Activated CD4-positive, alpha-beta T cell treated with anti-CD3 and anti-CD28 coated beads for 4 hours (primary cell): ENCODE measurements at places on chromosomes 6 and 20.

DNA sequence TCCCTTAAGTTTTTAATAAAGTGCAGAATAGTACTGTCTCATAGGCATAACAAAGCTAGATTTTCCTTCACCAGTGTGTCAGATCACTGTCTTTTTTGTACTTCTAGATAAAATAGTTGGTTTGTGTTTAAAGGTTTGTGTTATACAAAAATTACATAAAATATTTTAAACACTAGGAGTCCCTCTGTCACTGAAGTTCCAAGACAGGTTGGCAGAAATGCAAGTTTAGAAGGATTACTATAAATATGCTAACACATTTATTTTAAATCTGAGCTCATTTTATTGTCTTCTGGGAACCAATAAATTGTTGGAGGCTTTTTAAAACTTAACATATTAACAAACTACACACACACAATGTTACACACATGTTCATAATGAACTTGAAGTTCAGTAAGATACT lies 30.8 kb upstream of the RUNX2 start:
- no peak for DNase-seq

GRCh38 chr6:25138233-25138933 lies 140.8 kb upstream of the CARMIL1 start:
- DNase-seq = peak; percentile 60

DNA sequence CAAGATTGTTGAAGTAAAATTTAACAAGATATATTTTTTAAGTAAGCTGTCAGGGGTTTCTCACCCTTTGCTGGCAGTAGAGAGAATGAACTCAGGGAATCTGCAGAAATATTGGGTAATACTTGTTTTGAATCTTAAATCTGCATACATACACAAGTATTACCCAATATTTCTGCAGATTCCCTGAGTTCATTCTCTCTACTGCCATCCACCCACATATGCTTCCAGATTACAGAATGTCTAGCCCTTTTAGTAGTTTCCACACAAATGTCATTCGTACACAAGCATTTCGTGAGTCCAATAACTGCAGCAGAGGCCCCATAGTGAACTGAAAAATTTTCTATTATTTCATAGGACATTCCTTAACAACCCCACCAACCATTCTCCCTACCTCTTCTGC lies 69.6 kb upstream of the TNFRSF21 start:
- DNase-seq = no peak

GRCh38 chr6:17042422-17043147 lies 59.3 kb upstream of the STMND1 start:
- no peak for DNase-seq

- DNase-seq = no peak
Observed at GRCh38 chr6:170438861-170439260, 114.2 kb downstream of the PSMB1 start.

DNA sequence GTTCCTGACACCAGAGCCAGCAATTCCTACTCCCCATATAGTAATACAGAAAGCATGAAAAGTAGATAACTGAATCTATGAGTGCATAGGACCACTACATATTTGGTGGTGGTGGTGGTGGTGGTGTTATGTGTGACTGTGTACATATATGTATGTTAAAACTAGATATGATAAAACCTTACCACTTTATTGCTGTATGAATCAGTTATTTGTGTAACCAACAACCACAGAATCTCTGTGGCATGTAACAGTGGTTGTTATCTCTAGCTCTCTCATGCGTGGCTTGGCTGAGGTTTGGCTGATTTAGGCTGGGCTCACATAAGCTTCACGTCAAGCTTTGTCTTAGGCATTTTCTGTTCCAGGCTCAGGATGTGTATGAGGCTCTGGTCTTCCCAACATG lies 55.7 kb downstream of the PLCB1 start:
- DNase-seq = no peak

- no peak for DNase-seq
Observed at GRCh38 chr6:128630213-128630612, 109.8 kb upstream of the PTPRK start.

GRCh38 chr6:42339991-42340401 lies 111.7 kb downstream of the TRERF1 start:
- DNase-seq = peak; percentile 5

DNA sequence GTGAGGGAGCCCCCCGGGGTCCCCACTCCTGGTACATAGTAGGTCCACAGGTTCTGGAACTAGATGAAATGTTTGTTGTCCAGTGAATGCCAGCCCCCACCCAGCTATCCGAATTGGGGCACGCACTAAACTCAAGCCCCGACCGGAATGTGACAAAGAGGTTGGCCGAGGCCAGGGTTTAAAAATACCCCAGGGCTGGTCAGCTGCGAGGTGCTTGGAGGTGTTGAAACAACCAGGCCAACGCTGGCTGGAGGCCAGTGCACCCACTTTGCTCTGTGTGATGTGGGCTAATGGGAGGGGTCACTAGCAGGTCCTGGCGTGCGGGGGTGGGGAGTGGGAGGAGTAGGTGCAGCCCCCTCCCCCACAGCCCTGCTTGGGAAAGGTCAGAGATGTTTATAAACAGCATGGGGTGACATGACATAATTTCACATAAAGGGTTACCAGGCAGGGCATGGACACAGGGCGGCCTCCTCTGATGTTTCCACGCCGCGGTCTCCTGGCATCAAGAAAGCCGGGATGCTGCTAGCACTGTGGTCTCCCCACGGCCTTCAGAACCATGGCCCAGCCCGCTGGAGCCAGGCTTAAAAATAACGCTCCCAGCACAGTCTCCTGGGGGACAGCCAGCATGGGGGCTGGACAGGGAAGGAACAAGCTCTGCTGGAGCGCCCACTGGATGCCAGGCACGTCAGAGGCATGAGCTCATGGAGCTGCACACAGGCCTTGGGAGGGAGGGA lies 111.2 kb upstream of the PTPN1 start:
- DNase-seq = no peak

DNA sequence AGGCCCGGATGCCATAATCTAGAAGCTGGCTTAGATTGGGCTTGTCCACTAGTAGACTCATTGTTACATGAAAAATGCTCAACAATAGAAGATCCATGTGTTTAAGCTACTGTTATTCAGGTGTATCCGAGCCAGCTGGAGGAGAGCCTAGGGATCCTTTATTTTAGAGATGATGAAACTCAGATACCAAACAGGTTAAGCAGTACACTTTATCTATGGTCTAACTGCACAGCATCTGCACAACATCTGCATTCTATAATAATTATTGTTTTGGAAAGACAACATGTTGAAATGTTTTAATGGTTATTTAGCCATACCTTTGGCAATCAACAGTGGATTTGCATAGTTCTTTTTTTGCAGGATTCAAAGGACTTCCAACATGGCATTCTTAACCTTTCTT lies 134.1 kb downstream of the RFPL4B start:
- DNase-seq = no peak

DNA sequence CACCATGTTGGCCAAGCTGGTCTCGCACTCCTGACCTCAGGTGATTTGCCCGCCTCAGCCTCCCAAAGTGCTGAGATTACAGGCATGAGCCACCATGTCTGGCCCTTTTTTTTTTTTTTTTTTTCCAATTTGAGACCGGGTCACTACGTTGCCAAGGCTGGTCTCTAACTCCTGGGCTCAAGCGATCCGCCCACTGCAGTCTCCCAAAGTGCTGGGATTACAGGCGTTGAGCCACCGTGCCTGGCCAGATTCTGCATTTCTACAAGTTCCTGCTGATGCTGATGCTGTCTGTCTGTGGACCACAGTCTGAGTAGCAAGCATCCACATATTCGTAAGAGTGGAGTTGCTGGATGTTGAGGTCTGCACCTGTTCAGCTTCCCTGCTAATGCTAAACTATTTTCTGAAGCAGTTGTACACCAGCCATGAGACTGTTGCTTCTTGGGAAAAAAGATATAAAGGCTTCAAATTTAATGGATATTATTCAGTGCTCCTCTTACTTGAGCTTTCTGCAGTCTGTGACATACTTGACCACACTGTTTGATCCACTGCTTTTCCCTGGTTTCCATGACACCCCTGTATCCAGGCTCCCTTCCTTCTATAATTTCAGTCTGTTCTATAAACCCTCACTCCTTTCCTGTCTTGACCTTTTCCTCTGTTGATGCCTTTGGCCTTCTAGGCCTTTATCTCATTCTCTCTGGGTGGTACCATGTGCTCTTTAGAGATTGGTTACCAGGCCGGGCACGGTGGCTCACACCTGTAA lies 10.1 kb upstream of the ZBTB12 start:
- DNase-seq = no peak

DNA sequence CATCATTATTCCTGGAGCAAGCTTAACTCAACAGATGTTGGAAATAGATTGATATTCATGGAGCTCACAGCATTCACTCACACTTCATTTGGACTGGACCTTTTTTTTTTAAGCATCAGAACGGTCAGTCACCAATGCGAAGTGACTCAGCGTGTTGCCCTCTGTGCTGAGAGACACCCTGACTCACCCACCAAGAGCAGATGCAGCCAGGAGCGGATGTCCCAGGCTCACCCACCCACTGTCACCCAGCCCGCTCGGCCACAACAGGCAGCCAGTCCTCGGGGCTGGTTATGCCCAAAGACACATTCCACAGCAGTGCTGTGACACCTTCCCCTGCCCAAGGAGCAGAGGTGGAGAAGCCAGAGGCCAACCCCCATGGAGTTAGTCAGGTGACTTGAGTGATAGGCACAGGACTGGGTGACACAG lies 15.7 kb downstream of the RNASET2 start:
- no peak for DNase-seq

DNA sequence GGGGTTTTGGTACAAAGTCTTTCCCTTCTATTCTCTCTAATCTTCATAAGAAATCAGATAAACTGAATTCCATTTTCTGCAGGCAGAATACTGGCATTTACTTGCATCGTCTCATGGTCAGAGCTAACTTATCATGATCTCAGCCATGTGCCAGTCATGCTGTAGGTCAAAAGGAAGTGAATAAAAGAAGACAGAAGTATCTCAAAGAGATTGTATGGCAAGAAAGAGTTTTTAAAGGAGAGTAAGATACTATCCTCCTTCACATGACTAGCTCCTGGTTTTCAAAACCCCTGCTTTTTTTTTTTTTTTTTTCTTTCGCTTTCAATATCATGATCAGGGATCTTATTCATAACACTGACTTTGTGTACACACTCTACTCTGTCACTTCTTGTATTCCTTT lies 398.3 kb downstream of the C6orf118 start:
- DNase-seq = no peak

DNA sequence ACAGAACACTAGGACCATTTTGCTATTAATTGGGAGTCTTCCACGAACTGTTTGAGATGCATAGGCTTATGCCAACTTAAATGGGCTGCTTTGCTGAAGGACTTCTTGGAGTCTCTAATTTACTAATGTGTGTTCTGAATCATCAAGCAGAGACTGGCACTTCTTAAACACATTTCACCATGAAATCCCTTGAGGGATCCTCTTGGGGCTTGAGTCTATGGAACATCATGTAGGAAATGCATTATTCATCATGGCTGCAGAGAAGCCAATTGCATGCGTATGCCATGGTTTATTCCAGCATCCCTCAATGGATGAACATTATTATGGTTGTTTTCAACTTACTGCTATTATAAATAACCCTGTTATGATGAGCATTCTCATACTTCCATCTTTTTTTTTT lies 73.4 kb downstream of the FGD2 start:
- DNase-seq = no peak

GRCh38 chr6:157358287-157358686 lies 22.7 kb upstream of the ZDHHC14 start:
- DNase-seq = no peak

- DNase-seq = no peak
Observed at GRCh38 chr6:89205819-89206218, 11.3 kb downstream of the GABRR1 start.

DNA sequence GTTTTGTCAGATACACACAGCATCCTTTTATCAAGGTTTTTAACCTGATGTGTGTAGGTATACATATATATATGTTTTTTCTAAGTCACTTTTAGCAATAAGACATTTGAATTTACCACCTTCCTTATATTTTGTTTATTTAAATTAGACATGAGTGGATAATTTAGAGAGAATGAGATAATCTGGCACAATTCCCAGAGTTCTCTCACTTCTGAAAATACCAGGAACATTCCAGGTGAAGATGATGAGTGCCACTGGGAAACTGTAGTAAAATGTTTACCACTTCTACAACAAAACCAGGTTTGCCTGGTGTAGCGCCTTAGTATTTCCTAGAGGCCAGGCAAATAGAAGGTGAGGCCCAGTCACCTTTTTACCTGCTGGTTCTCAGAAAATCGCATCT lies 189.5 kb downstream of the TMEM242 start:
- no peak for DNase-seq

- peak; percentile 36 for DNase-seq
Observed at GRCh38 chr20:63873477-63873971, 8.5 kb downstream of the TPD52L2 start.

- DNase-seq = no peak
Observed at GRCh38 chr20:8388141-8388540, 256.1 kb downstream of the PLCB1 start.

GRCh38 chr20:50190251-50191064 lies at the start of gene CEBPB:
Gene CEBPB (plus strand): TSS chr20:50190830. CDS start chr20:50191034, 204 bp downstream.
- peak; percentile 86 for DNase-seq

GRCh38 chr20:37697314-37697713 lies 3.5 kb downstream of the CTNNBL1 start:
- DNase-seq = no peak

DNA sequence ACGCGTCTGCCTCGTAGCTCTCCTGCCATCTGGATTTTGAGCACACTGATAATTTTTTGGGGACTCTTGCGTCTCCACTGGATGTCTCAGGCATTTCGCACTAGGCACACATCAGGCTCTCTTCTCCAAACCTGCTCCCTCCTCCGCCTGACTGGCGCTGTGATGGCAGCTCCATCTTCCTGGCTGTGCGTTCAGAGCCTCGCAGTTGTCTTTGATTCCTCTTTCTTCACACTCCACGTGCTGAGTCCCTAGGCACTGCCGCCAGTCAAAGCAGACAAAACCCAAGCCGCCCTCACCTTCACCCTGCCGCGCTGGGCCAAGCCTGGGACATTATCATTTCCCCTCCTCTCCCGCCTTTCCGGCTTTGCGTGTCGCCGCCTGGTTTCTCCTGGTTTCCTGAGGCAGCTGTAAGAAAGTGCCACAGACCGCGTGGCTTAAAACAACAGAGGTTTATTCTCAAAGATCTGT lies 778 bp downstream of the PSMG4 start:
- DNase-seq = peak; percentile 26

DNA sequence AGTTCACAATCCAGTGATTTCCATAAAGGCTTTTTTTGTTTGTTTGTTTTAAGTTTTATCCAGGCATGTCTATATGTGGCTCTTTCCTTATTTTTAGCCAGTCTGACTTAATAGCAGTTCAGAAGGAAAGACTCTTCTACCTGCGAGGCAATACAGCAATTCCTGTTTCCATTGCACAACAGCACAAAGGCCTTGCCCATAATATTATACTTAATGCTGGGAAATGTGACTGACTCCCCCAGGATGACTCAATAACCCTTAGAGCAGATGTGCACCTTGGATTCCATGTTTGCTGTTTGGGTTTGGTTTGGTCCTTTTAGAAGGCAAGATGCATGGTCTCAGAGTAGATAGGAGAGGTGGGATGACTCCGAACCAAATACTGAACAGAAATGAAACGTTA lies 184.1 kb downstream of the MTFR2 start:
- no peak for DNase-seq

DNA sequence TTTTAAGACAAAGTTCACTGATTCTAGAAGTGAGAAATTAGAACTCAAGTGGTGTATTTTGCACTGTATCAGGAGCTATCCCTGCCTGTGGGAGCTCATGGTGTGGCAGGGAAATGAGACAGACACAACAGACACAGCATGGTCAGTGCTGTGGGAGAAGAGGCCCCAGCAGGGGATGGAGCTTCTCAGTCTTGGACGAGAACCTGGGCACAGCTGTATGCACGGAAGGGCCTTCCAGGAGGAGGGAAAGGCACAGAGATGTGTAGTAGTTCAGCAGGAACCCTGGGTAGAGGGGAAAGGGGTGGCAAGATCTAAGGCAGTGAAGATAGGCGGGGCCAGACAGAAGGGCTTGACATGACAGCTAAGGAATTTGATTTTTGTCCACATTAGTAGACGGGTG lies 48.8 kb upstream of the KIF25 start:
- no peak for DNase-seq
